ENCODE measurements at places on chromosomes 7 and 10.

DNA sequence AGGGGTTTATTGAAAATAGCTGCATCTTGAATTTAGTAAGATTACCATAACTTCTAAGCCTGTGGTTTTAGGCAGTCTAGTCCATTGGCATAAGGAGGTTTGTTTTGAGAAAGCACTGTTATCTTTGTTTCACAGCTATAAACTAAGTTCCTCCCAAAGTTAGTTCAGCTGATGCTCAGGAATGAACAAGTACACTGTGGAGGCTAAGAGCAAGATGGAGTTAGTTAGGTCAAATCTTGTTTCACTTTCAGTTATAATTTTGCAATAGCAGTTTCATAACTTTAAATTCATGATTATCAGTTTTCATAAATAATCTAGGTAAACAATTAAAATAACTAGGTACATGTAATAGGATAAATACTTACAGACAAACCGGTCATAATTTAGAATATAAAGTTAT lies 15.4 kb downstream of the SEC61G start:
- DNase-seq = no peak

DNA sequence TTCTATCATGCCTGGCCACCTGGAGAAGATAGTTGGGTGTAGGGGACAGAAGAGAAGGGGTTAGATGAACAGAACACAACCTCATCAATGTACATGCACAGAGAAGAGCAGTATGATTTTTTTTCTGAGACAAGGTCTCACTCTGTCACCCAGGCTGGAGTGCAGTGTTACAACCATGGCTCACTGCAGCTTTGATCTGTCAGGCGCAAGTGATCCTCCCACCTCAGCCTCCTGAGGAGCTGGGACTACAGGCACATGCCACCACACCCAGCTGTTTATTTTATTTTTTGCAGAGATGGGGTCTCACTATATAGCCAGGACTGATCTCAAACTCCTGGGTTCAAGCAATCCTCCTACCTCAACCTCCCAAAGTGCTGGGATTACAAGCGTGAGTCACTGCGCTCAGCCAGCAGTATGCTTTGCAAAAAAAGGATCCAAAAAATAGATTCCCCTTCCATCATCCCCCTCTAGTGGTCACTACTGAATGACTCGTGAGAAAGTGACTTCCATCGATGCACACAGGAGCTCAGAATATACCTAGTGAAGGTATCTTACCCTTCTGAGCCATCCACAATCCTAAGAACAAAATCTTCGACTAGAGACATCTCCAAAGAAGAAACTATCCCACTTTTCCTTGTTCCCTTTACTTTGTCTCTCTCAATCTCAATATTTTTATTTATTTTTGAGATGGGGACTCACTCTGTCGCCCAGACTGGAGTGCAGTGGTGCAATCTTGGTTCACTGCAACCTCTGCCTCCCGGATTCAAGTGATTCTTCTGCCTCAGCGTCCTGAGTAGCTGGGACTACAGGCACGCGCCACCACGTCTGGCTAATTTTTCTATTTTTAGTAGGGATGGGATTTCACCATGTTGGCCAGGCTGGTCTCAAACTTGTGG lies 21.0 kb downstream of the ZCWPW1 start:
- peak; percentile 88 for DNase-seq

GRCh38 chr10:7956508-7956907 lies 98.0 kb upstream of the GATA3 start:
- DNase-seq = peak; percentile 84

DNA sequence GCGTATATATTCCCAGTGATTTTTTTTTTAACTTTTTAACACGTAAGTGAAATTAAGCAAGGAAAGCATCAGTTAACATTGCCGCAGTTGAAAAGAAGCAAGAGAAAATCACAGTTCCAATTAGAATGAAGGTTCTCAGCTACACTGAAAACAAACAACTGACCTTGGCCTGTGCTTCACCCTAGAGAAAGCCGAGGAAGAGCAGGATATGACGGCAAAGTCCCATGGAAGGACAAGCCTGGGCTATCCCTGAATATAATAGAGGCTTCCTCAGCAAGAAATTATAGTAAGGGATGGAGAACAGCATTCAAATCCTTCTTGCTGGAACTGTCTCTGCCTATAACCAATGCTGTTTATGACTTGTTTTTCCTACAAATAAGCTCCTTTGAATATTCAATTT lies 83.0 kb upstream of the INHBA start:
- no peak for DNase-seq

DNA sequence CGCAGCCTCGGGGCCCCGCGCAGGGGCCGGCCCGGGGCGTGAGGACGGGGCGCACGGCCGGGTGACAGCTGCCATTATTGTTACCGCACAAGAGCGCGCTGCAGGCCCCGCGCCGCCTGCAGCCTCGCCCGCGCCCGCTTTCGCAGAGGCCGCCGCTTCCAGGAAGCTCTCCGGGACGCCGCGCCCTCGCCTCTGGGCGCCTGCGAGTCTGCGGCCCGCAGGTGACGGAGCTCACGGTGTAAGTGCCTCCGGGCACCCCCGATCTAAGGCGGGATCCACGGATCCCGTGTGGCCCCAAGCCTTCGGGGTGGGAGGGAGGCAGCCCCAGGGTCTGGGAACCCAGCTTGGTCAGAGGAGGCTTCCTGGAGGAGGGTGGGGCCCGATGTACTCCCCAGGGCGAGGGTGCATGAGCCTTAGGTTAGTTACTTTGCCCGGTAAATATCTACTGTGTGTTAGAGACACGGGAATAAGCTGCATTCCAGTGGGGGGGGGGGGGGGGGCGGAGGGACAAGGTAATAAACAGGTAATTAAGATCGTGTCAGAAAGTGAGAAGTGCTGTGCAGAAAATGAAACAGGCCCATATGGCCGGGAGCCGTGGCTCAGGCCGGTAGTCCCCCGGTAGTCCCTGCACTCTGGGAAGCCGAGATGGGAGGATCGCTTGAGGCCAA lies 638 bp downstream of the IQCE start:
- DNase-seq = peak; percentile 61

DNA sequence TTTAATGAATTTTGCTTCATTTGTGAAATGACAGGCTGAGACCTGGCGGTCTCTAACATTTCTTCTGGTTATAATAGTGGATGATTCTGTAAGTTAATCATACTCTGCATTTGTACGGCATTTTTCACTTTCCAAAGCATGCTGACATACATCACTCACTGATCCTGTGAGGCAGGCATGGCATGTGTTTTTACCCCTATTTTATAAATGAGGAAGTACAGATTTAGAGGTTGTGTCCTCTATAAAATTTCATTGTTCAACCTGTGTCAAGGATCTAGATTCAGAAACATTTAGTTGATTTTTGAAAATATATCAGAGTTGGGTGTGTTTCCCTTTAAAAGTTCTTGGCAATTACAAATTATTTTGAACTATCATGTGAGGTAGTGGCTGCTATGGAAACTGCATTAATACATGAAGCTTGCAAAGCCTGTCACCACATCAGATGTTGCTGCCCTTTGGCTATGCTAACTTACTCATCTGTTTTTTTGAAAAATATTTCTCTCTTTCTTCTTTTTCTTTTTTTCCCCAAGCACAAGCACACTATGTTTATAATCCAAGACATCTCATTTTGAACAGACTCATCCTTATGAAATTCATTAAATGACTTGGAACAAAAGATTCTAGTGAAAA lies 172.7 kb downstream of the GNAI1 start:
- peak; percentile 84 for DNase-seq

DNA sequence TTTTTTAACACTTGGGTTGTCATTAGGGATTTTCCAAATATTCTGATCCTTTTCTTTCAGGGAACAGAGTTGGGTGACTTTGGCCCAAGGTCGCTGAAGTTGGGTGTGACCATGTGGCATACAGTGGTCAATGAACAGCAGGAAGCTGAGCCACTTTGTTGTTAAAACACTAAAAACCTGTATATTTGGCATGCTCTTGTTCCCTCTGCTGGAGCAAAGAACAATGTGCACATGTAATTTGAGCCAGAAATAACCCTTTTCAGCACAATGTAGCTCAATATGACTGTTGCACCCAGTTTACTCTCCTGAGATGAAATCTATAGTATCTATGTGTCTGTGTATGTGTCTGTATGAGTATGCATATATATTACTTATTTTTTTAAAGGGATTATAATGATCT lies 74.9 kb downstream of the ADCYAP1R1 start:
- peak; percentile 55 for DNase-seq

GRCh38 chr7:292826-293225 lies 2.9 kb downstream of the FOXL3 start:
- no peak for DNase-seq

DNA sequence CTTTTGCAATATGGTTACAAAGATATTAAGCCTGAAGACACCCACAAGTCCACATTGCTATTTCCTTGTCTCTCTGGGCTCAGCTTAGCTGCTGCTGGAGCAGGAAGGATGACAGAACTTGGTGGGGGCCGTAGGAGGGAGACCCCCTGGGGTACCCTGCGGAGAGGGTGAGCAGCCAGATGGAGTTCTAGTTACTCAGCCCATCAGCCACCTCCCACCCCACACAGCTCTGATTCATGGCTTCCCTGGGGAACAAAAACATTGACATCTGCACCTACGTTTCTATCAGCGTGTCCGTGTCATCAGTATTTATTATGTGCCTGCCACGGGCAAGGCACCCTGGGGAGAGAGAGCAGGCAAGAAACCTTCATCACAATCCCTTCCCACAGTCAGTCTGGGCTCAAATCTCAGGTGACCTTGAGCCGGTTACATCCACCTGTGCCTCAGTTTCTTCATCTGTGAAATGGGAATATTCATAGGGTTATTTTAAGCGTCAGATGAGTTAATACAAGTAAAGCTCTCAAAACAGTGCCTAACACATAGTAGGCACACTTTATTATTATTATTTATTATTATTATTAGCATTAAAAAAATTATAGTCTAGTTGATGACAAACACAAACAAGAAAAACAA lies 131.5 kb downstream of the C10orf105 start:
- no peak for DNase-seq

DNA sequence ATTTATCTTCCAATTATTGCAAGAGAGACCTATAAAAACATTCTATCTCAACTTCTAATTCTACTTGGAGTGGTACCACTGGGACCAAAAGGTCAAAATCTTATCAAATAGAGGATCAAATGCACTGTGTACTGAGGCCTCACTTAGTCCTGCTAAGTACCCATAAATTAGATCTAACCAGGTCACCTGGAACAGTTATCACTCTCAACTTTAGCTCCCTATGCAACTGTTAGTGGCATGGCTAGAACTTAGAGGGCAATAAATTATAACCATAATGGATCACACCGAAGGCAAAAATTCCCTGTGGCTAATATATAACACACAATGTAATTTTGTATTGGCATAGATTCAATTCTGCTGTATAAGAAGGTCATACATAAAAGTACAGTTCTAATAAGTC lies 428.9 kb downstream of the PCDH15 start:
- no peak for DNase-seq

- no peak for DNase-seq
Observed at GRCh38 chr10:31138026-31138553, 106.4 kb upstream of the ZNF438 start.

GRCh38 chr7:23530405-23530804 lies 1.4 kb downstream of the TRA2A start:
- peak; percentile 68 for DNase-seq

All from GM23248 (cell line).